ENCODE measurements at places on chromosomes 5 and 9. TPM values are rescaled to one million over a fixed set of nuclear protein-coding genes. Genes with fewer than 3 reads are reported as not detected.

DNA sequence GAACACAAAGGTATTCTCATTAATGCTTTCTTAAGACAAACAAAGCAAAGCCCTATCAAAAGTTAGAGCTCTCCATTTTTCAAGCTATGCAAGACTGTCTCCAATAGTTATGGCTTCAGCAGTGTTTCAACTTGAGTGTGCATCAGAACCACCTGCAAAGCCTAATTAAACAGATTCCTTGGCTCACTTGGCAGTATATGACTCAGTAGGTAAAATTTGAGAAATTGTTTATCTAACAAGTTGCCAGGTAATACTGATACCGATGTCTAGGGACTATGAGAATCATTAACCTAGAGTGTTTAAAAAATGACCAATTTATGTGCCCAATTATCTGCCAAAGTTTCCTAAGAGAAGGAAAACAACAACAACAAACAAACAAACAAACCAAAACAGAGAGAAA, 60.3 kb upstream of the PARP8 start:
- H3K27me3 ChIP-seq: no peaks in the 10 kb centered on the region
- DNase-seq: no peak
- no peaks in the 10 kb centered on the region for H3K4me1 ChIP-seq
- H3K4me3 ChIP-seq: no peak overlapping the region

- peaks cover 9% of the 10 kb centered on the region for H3K36me3 ChIP-seq
- no peak overlapping the region for H3K27ac ChIP-seq
- peaks cover 10% of the 10 kb centered on the region for H3K4me1 ChIP-seq
- no peak for DNase-seq
Observed at GRCh38 chr9:89366711-89367110, 48.4 kb downstream of the SECISBP2 start.

- no peak for DNase-seq
- no peaks in the 10 kb centered on the region for H3K36me3 ChIP-seq
- H3K27ac ChIP-seq: no peak overlapping the region
- H3K4me1 ChIP-seq: no peaks in the 10 kb centered on the region
- no peak overlapping the region for H3K4me3 ChIP-seq
Observed at GRCh38 chr9:114790521-114790920, 15.3 kb downstream of the TNFSF15 start.

DNA sequence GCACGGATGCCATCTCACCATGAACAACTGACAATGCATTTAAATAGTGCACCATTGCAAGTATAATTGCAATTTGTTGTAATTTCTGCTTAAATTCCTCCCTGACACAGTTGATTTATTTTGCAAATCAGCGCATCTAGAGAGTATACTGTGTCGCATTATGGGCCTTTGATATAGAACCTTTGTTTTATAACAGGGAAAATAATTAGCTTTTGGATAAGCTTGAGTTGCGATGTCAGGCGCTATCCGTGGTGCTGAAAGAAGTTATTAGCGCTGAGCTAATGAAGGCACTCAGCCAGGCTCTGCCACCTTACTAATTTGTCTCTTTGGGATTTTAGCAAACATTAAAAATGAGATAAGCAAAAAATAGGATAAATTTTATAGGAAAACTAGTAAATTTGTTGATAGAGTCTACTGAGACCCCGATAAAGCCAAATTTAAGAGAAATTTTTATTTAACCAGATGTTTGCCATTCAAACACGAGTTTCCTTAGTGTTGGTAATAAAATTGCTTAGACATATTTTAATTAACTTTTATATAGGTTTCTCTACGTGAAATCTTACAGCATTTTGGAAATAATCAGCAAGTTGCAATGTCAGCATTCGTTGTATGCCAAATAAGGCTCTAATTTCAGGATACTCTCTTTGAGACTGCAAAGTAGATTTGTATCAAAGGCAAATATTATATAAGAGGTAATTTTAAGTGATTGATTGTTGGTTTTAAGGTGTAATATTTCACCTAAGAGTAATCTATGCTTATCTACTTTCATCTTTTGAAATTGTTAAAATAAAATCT, 355.5 kb downstream of the TLR4 start:
- no peaks in the 10 kb centered on the region for H3K36me3 ChIP-seq
- no peak overlapping the region for H3K4me3 ChIP-seq
- H3K27ac ChIP-seq: no peak overlapping the region
- H3K27me3 ChIP-seq: no peaks in the 10 kb centered on the region
- H3K4me1 ChIP-seq: no peaks in the 10 kb centered on the region

Gene BTNL3
- not detected for polyA plus RNA-seq

Gene SCGB3A2
- not detected for polyA plus RNA-seq

DNA sequence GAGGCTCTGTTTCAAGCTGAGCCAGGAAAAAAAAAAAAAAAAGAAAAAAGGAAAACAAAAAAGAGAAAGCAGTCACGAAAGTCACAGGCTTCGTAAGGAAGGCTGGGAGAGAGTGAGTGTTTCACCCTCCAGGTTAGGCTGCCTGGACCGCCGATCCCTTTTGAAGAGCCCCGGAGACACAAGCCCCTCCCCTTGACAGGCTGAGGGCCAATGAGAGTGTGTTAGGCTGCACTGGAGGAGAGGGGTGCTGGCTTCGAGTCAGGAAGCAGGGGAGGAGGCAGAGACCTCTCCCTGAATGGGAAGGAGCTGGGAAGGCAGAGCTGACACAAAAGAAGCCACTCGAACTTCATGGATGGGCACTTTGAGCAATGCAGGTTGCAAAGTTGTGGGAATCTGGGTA, at the start of gene NMUR2:
TSS of gene NMUR2 (minus strand) at position 135 of the 400 bp plus-strand sequence. CDS start 166 bp downstream, outside the sequence.
- H3K4me1 ChIP-seq: no peaks in the 10 kb centered on the region
- peak; percentile 54 for DNase-seq
- no peaks in the 10 kb centered on the region for H3K36me3 ChIP-seq
- no peaks in the 10 kb centered on the region for H3K27me3 ChIP-seq
- no peak within 1 kb of the TSS for H3K27ac ChIP-seq
- no peak within 1 kb of the TSS for H3K4me3 ChIP-seq
